Activated CD8-positive, alpha-beta T cell treated with anti-CD3 and anti-CD28 coated beads for 36 hours (primary cell): ENCODE measurements at places on chromosomes 11 and 22.

GRCh38 chr11:49405743-49406142 is 197.3 kb upstream of the FOLH1 start:
- no peak for DNase-seq

DNA sequence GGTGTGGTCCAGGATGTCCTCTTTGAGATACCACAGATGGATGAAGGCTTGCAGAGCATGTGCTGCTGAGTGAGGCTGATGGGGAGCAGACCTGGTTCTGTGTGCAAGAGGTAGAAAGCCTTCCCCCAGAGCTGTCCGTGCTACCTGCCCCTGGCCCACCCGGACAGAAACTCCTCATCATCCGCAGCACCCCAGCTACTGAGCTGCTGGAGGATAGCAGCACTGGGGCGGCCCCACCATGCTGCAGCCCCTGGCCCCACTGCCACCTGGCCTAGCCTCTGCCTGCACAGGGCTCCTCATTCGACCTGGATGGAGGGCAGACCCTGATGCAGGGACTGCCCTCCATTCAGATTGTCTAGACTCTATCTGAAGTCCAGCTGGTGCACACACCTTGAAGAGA is 50.5 kb downstream of the NCAPD3 start:
- no peak for DNase-seq

DNA sequence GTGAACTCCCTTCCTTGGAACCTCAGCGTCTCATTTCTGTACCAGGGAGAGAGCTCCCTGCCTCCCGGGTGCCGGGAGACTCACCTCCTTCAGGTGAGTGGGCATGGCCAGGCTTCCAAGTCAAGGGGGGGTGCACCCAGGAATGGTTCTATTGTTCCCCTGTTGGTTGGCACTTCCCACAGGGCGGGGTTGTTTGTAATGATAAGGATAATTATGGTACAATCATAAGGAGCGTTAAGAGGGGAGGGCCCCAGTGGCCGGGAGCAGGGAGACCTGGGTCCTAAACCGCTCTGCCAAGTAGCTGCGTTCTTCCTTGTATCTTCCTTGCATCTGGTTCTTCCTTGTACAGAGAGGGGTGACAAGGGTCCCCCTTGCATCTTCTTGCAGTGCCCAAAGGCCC is 79.1 kb downstream of the LRRC32 start:
- DNase-seq: no peak

DNA sequence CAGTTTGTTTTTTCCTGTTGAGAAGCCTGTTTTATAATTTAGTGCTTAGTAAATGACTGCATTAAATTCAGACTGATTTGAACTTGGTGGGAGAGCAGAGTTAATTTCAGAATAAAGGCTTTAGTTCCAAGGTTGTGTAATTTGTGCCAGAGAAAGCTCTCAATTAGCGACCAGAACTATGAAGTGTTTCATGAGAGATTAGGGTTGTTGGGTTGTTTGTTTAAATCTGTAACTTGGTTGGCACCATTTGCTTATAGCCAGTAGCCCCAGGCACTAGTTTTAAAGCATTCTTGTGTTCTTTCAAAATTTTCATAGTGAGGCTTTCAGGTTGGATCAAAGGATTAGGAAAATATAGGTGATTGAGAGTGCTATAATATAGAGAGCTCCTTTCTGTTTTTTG is 25.5 kb downstream of the UVRAG start:
- DNase-seq: no peak

DNA sequence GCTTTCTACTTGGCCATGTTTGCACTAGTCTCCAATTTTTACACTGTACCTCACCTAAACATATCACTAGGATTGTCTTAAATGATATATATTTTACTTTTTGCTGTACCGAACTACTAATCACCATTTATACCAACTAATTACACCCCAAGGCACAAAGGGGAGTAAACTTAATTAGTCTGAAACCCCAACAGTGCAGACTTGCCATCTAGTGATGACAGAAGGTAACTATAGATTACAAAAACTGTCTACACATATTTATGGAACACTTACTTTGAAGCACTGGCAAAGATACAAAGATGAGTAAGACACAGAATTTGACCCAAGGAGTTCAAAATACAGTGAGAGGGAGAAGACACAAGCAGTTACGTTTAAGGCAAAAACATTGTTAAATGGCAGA is 139.7 kb downstream of the CNTN5 start:
- DNase-seq: no peak

DNA sequence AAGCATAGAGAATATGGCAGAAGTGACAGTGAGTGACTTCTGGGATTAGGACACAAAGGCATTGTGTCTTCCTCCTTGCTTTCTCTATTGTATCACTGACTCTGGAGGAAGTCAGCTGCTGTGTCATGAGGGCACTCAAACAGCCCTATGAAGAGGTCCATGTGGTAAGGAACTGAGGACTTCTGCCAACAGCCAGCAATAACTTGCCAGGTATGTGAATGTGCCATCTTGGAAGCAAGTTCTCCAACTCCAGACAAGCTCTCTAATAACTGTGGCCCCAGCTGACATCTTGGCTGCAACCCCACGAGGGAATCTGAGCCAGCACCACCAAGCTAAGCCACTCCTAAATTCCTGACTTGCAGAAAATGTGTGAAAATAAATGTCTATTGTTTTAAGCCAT is 83.6 kb upstream of the ZBED5 start:
- no peak for DNase-seq
